ENCODE measurements at places on chromosomes 11 and 22.

- no peak for DNase-seq
These were observed 53.3 kb upstream of the PTPN5 start for GRCh38 chr11:18844753-18845367.

DNA sequence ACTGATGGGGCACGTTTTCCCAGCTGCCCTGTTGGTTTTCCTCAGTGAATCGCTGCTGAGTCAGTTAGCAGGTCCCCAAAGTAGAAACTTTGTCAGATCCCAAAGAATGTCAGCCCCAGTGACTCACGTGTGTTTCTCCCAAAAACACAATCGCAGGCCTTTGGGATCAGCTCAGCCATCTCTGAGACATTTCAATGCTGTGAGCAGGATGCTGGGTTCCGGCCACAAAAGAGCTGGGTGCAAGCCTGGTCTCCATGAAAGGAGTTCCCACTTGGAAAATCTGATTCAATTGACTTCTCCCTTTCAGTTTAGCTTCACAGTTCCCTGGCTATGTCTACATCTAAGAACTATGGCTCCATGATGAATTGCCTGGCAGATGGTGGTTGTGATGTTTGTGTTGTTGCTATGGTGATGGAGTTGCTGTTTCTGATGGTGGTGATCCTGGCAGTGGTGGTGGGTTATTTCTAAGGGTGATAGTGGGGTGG is 28.0 kb downstream of the MYEOV start:
- no peak for DNase-seq

DNA sequence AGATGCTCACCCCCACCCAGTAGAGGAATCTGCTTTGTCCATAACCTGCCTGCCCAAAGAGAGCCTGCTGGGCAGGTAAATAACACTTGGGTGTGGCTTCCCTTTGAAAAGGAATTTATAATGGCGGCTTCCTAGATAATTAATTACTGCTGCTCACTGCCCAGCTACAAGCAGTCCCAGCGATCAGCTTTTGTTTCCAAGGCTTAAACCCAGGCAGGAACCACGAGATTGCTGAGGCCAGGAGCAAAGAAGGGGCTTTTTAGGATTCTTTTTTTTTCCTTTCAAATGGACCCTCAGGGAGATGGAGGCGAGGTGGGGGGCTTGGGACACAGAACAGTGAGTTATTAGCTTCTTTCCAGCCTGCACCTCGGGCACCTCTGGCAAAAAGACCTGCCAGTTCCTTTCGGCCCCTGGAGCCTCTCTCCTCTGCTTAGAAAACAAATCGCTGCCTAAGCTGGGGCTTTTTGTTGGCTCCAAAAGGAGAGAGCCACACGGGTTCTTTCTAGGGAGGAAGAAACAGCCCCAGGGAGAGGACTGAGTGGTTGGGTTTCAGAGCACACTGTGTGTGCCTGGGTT is 107.2 kb downstream of the TSPAN18 start:
- peak; percentile 44 for DNase-seq

GRCh38 chr22:28283068-28283654 is 364.1 kb upstream of the PITPNB start:
- DNase-seq = no peak

DNA sequence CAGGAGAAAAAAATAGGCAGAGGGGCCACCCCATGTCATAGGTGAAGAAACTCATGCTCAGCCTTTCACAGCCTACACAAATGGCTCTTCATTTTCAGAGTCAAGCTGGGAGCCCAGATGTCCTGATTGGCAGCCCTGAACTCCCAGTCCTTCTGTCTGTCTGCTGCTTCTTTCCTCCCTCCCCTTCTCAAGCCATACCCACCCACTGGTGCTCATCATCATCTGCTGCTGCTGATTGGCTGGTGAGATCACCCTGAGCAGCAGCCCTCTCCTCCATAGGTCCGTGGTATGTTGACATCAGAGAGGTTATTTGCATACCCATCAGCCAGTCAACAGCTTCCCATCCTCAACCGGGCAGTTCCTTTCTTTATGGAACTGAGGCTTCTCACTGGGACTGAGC is 46.1 kb upstream of the PRDM11 start:
- no peak for DNase-seq

DNA sequence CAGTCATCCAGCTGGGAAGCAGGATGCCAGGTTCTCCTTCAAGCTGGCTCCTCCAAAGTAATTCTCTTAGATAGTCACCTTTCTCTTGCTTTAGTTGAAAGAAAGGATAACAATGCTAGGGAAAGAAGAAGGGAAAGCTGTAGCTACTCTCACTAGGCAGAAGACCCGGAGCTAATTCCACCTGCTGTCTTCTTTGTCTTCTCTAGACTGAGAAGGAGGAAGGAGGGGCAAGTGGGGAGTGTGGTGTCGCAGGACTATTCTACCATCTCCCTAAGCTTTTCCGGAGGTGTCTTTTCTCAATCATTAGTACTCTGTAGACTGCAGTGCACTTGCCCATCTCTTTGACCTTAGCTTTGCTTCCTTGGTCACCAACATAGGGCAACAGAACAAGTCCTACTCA is 162.8 kb downstream of the NCAM1 start:
- DNase-seq = no peak

GRCh38 chr11:3955299-3955665 is 99.8 kb downstream of the STIM1 start:
- DNase-seq = no peak

DNA sequence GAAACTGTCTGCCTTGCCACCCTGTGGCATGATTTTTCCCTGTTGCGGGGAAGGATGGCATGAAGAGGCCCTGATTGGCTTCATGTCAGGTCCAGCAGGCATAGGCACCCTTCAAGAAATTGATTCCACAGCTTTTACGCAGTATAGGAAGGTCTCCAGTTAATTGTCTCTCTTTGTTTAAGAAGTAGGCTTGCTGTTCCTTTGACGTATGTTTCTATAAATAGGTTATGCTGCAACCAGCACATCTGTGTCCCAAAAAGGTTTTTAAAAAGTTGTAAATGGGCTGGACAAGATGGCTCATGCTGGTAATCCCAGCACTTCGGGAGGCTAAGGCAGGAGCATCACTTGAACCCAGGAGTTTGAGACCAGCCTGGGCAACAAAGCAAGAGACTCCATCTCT is 62.6 kb downstream of the CD6 start:
- DNase-seq = no peak

GRCh38 chr22:27460591-27461347 is 340.8 kb downstream of the MN1 start:
- peak; percentile 61 for DNase-seq

DNA sequence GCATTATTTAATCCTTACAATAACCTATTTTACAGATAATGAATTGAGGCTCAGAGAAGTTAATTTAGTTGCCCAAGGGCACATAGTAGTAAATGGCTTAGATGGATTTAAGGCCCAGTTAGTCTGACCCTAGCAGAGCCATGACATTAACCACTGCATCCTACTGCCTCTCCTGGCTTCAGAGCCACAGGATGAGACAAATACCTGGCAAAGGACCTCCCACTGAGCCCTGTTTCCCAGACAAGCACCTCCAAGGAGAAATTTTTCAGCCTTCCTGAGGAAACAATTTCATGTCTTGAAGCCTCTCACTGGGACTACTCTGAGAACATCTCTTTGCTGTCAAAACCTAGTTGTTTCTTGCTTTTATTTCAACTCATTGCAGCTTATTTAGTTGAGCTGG is 28.4 kb downstream of the IZUMO1R start:
- no peak for DNase-seq

DNA sequence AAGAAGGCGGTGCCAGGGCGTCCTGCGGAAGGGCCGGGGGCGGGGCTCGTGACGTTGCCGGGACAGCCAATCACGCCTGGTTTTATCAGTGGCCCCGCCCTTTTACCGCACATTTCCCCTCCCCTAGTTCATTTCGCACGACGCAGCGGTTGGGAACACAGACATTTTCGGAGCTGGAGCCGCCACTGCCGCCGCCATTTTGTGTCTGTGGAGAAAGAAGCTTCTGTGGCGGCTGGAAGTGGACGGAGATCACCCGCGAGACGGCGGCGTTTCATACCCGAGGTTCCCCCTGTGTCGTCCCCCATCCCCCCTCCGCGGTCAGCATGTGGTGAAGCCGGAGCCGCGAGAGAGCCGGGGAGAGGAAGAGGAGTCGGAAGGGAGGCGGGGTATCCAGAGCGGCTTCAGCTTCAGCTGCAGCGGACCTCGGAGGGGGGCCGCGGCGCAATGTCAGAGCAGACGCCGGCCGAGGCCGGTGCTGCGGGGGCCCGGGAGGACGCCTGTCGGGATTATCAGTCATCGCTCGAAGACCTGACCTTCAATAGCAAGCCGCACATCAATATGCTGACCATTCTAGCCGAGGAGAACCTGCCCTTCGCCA is at the start of gene PCF11:
TSS of gene PCF11 (plus strand) at position 136 of the 598 bp plus-strand sequence. CDS start at position 445, 309 bp downstream.
- DNase-seq = no peak

DNA sequence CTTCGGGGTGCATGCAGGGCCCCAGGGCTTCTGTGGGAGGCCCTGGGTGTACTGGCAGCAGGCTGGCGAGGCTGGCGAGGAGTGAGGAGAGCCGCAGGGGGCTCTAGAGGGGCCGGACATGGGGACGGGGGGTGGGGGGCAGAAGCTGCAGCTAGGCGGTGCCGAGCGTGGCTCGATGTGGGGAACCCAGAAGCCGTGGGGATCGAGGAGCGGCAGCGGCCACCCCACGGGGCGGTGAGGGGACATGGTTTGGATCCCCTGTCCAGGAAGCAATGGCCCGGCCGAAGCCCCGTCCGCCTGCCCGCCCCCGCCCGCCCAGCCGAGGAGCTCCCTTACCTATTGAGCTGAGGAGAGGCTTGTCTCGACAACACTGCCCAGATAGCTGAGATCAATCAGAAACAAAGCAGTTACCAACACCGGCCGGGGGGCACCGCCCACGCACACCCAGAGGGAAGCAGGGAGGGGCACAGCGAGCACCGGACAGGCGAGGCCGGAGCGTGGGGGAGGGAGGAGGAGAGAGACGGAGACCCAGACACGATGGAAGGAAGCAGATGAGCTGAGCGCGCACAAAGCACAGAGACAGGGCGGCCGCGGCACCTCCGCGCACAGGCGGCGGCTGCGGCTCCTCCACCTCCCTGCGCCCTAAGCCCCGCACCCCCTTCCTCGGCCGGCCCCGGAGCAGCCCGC is 38.7 kb downstream of the IGSF9B start:
- no peak for DNase-seq

- DNase-seq = peak; percentile 66
These were observed 862 bp downstream of the TPP1 start for GRCh38 chr11:6618117-6619003.

DNA sequence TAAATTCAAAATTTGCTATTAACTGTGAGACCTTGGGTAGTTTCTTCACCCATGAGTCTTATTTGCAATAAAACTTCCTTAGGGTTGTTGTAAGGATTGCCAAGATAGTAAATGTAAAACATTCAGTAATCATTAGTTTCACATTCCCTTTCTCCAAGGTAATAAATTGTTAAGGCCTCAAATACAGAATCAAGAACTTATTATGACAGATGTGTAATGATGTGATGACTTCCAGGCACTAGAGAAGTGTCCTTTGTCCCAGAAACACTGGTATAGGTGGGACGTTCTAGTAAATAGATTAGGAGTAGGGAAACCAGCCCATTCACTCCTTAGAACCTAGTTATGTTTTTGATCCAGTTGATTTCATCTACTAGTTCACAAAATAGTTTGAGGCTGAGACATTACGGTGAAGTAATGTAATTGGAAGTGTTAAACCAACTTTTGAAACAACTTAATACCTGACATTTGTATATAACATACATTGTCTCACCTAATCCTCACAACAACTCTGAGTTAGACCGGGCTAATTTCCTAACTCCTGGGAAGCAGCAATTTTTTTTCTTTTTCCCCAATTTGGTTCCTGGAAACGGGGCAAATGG is 25.5 kb downstream of the CTNND1 start:
- DNase-seq = no peak

GRCh38 chr11:78216571-78217287 is 28.0 kb downstream of the USP35 start:
- no peak for DNase-seq

DNA sequence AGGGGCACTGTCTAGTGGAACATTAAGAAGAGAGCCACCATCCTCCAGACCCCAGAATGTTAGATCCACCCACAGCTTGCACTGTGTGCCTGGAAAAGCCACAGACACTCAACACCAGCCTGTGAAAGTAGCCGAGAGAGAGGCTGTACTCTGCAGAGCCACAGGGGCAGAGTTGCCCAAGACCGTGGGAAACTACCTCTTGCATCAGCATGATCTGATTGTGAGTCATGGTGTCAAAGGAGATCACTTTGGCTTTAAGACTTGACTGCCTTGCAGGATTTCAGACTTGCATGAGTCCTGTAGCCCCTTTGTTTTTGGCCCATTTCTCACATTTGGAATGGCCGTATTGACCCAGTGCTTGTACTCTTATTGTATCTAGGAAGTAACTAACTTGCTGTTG is 115.9 kb upstream of the CCDC179 start:
- no peak for DNase-seq

- DNase-seq = no peak
These were observed 111.3 kb upstream of the PAX6 start for GRCh38 chr11:31922450-31922849.

DNA sequence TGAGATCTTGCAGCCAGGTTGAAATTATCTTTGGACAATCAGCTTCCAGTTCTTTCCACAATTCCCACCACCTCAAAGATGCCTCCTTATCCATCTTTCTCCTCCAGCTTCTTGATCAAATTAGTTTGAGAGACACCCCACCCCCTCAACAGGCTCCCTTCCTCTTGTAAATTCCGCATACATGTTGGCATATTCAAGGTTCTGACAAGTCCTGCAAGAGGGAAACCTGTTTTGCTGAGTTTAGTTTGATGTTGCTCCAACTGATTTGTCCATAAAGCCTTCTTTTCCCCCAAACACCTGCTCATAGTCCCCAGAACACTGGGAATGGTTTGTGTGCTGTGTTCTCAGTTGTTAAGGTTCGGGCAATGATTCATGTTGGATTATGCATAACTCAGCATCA is 73.6 kb downstream of the MYO18B start:
- no peak for DNase-seq

DNA sequence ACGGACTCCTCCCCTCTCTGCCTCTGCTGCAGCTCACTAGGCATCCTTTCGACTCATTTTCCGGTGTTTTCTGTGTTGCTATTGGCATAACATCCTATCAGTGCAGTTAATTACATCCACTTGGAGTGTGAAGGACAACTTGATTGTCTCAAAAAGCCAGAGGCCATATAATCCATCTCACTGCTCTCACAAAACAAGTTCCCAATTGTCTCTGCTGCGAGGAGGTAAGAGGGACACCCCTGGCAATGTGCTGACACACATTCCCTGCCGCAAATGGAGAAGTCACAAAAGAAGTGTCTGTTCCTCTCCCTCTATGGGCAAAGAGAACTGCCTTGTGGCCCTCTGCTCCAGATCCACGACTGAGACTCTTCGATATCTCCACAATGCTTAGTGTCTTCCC is 618.4 kb downstream of the OPCML start:
- DNase-seq = no peak

GRCh38 chr22:46801826-46802607 is 39.6 kb downstream of the TBC1D22A start:
- DNase-seq = no peak

DNA sequence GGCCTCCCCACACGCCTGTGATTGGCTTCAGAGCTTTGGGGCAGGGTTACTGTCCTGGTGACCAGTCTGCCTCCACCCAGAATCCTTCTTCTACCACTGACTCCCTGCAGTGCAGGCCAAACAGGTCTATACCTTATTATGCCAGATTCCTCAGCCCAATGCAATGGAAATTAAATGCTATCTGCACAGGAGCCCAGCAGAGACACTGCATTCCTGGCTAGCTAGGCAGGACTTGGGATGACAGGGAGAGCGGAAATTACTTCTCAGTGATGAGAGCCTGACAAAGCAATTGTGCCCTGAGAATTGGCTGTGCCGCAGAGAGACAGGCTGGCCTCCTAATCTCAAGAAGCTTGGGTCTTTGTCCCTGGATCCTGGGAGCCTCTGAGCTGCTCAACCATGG is 143.8 kb upstream of the NCAM1 start:
- no peak for DNase-seq
